ENCODE measurements at places on chromosomes 13 and 19. TPM values are rescaled to one million over a fixed set of nuclear protein-coding genes. Genes with fewer than 3 reads are reported as not detected.

The MUC16 gene
- 0.03 TPM for polyA plus RNA-seq

The VSIG10L gene
- polyA plus RNA-seq, result 3.8 TPM

The CLIP3 gene
- 49.8 TPM for polyA plus RNA-seq

The PTGIR gene
- polyA plus RNA-seq, result 1.7 TPM

The HIF3A gene
- polyA plus RNA-seq, result 21.7 TPM

The BRCA2 gene
- 7.3 TPM for polyA plus RNA-seq

- no peak for DNase-seq
Observed at GRCh38 chr13:91323349-91323748, 24.1 kb upstream of the MIR17HG start.

DNA sequence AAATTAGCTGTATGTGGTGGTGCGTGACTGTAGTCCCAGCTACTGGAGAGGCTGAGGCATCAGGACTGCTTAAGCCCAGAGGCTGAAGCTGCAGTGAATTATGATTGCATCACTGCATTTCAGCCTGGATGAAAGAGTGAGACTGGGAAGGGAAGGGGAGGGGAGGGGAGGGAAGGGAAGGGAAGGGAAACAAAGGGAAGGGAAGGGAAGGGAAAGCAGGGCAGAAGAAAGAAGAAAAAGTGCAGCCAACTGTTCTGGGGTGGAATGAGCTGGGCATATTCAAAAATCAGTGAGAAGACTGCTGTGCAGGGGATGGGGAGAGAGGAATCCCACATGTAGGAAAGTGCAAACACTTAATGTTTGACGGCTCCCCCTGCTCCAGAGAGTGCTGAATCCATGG lies 905.5 kb downstream of the UQCRFS1 start:
- DNase-seq, result no peak

DNA sequence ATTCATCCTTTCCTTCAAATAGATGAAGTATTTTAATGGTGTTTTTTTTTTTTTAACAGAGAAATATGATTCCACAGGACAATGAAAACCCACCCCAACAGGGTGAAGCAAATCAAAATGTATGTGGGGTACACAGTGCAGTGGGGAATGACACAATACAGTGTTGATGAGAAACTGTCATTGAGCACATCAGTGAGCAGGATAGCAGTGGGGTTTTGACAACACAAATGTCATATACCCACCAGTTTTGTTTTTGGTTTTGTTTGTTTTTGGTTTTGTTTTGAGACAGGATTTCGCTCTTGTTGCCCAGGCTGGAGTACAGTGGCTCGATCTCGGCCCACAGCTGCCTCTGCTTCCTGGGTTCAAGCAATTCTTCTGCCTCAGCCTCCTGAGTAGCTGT lies 29.2 kb downstream of the ZNF844 start:
- DNase-seq, result no peak

GRCh38 chr13:49412749-49413148 lies 31.1 kb downstream of the CAB39L start:
- no peak for DNase-seq

DNA sequence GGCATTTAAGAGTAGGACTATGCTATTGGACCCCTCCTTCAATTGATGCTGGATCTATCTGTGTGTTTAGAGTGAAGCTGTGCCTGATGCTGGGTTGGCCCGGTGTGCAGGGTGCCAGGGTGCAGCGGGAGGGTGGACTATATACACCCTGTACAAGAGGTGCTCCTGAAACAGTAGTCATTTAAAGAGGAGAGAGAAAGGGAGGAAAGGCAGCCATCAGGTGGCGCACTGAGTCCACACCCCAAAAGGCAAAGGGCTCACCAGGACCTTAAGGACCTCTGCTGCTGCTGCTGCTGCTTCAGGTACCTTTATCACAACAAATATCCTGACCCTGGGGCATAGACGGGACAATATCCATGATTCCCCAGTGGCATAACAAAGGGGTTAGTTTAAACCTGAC lies 39.4 kb downstream of the ZNF136 start:
- DNase-seq, result no peak

GRCh38 chr13:66076417-66076816 lies 1153.7 kb downstream of the PCDH9 start:
- DNase-seq, result no peak

GRCh38 chr13:27398360-27398759 lies 26.1 kb upstream of the GTF3A start:
- DNase-seq, result no peak

Data from right renal cortex interstitium (tissue), 3 donors.